Sigmoid colon (tissue), 7 donors: ENCODE measurements at places on chromosomes 1 and 21. TPM values are rescaled to one million over a fixed set of nuclear protein-coding genes. Genes with fewer than 3 reads are reported as not detected.
A peak's percentile ranks its signal among the peaks of the same experiment; 100 is the strongest.

GRCh38 chr21:43825936-43826622 lies 36.7 kb downstream of the RRP1 start:
- peak; percentile 60 for DNase-seq
- no peaks in the 10 kb centered on the region for H3K36me3 ChIP-seq
- H3K27me3 ChIP-seq, result peaks cover 6% of the 10 kb centered on the region
- H3K4me3 ChIP-seq, result no peak overlapping the region
- H3K27ac ChIP-seq, result no peak overlapping the region

DNA sequence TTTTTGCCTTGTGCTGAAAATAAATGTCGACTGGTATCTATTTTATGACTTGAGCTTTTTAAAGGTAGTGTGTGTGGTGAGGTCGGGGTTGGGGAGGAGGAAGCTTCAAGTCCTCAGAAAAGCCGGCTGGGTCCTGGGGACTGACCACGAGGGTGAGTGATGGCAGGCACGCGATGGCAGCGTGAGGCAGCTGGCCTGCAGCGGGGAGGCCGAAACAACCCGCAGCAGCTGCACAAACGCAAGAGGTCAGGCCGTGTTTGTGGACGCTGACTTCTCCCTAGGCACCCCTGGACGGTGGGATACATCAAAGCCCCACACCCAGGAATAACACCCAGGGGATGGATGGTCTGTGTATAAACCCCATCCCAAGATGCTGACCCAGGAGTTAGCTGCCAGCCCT lies 51.4 kb downstream of the ZBTB18 start:
- no peaks in the 10 kb centered on the region for H3K36me3 ChIP-seq
- no peak overlapping the region for H3K4me3 ChIP-seq
- DNase-seq, result no peak
- no peaks in the 10 kb centered on the region for H3K27me3 ChIP-seq
- H3K27ac ChIP-seq, result no peak overlapping the region

DNA sequence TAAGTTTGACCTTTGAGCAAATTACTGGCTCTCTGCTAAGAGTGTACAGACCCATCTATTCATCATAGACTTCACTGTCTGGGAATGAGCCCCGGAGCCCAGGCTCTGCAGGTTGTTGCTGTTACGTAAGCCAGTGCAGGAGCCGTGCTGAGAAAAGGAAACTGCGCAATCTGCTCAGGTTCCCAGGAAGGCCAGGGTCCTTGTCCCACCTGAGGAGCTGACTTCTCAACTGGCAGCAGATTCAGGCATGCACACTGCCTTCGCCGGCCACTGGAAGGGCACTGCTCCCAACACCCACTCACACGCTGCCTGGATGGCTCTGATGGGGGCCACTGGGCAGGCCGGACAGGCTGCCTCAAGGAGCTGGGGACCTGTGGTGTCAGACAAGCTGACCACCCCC lies 19.5 kb downstream of the RCAN1 start:
- H3K4me1 ChIP-seq, result peaks cover 26% of the 10 kb centered on the region
- H3K4me3 ChIP-seq, result no peak overlapping the region
- no peaks in the 10 kb centered on the region for H3K27me3 ChIP-seq
- H3K36me3 ChIP-seq, result no peaks in the 10 kb centered on the region

DNA sequence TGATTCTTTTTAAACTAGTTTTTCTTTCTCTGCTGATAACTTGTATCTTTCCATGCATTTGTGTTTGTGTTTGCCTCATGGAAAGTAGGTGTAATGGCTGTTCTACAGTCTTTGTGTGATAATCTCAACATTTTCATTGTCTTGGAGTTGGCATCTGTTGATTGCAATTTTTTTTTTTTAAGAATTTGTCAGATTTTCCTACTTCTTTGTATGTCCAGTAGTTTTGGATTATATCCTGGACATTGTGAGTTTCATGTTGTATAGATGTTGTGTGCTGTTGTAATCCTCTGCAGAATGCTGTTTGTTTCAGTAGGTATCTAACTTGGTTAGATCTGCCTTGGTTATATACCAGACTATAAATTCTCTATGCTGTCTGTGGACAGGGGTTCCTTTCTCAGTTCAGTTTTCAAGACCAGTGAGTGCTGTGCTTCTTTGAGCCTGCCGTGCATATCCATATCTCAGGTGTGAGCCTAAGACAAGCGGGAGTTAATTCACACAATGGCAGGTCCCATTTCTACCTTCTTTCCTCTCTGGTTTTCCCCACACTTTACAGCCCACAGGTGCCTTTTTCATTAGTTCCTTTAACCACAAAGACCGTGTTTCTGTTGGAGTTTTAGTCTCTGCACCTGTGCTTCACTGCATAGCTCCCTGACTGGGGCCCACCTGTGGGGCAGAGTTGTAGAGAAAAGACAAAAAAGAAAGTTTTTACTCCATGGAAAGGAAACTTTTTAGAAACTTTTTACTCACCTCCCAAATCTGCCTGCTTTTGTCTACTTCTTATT lies 69.9 kb downstream of the ITSN1 start:
- no peak for DNase-seq
- no peaks in the 10 kb centered on the region for H3K27me3 ChIP-seq
- no peaks in the 10 kb centered on the region for H3K4me1 ChIP-seq
- no peaks in the 10 kb centered on the region for H3K36me3 ChIP-seq
- no peak overlapping the region for H3K27ac ChIP-seq

- no peak overlapping the region for H3K4me3 ChIP-seq
- no peaks in the 10 kb centered on the region for H3K27me3 ChIP-seq
- H3K4me1 ChIP-seq, result peaks cover 20% of the 10 kb centered on the region
- peaks cover 2% of the 10 kb centered on the region for H3K36me3 ChIP-seq
- H3K27ac ChIP-seq, result no peak overlapping the region
Observed at GRCh38 chr1:201825245-201825644, 3.7 kb upstream of the IPO9 start.

- no peak overlapping the region for H3K4me3 ChIP-seq
- DNase-seq, result peak; percentile 85
- H3K36me3 ChIP-seq, result no peaks in the 10 kb centered on the region
Observed at GRCh38 chr1:84753516-84754385, 63.5 kb upstream of the SSX2IP start.

GRCh38 chr1:3222042-3222692 lies 153.2 kb downstream of the PRDM16 start:
- DNase-seq, result no peak
- no peak overlapping the region for H3K27ac ChIP-seq
- no peaks in the 10 kb centered on the region for H3K36me3 ChIP-seq

GRCh38 chr1:193120604-193121166 lies 1.1 kb upstream of the CDC73 start:
- no peaks in the 10 kb centered on the region for H3K27me3 ChIP-seq
- no peak overlapping the region for H3K27ac ChIP-seq

- H3K27me3 ChIP-seq, result no peaks in the 10 kb centered on the region
- no peaks in the 10 kb centered on the region for H3K4me1 ChIP-seq
- peaks cover 97% of the 10 kb centered on the region for H3K36me3 ChIP-seq
- DNase-seq, result no peak
- H3K4me3 ChIP-seq, result no peak overlapping the region
Observed at GRCh38 chr1:171566467-171566866, 55.6 kb upstream of the MYOCOS start.

DNA sequence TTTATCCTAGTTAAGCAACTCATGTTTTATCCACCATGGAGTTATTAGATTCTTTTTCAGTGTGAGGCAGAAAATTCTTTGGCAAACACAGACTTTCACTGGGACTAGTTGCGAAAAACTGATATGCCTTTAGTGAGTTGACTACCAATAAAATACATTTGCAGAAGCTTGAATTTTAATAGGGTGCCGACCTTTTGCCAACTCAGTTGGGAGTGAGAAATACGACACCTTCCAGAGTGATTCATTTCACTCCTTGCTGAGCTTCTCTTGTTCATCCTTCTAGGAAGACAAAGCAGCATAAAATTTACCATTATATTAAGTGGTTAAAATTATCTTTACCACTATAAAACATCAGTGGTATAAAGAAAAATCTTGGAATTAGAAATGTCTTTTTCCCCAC lies 1.2 kb upstream of the KRTAP23-1 start:
- H3K4me1 ChIP-seq, result no peaks in the 10 kb centered on the region
- H3K27me3 ChIP-seq, result no peaks in the 10 kb centered on the region
- H3K27ac ChIP-seq, result no peak overlapping the region
- no peaks in the 10 kb centered on the region for H3K36me3 ChIP-seq
- H3K4me3 ChIP-seq, result no peak overlapping the region
- no peak for DNase-seq

The TMEM269 gene
- not detected for total RNA-seq

The GNG4 gene
- total RNA-seq, result 3.9 TPM

The PGLYRP3 gene
- not detected for total RNA-seq

The CTPS1 gene
- 71.7 TPM for total RNA-seq

The RAD54L gene
- not detected for total RNA-seq

The APCS gene
- total RNA-seq, result not detected

The GIPC2 gene
- 1.1 TPM for total RNA-seq
